ENCODE measurements at places on chromosomes 11 and 22.

DNA sequence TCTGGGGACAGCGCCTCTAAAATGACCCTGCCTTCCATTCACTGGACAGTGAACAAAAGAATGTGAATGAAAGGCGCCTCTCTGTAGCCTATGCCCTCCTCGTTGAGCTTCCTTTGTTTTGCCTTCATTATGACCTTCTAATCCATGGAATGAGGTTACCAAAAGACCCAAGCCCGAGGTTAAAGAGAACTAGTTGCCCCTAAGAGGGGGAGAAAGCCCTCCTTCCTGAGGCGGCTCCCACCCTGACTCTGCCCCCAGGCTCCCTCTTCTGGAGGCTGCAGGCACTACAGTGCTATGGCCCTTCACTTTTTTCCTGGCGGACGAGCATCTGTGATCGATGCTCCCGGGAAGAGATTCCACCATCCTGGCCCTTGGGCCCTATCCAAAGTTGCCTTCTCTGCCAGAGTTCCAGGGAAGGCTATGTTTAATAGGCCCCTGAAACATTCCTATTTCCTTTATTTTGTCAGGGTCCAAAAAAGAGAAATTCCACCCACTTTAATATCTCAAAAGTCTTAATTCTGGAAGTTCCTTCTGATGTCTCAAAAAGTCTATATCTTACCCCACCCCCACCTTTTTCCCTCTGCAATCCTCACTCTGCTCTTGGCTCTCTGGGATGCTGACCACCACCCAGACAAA is 147.3 kb downstream of the FEZ1 start:
- DNase-seq = peak; percentile 54

DNA sequence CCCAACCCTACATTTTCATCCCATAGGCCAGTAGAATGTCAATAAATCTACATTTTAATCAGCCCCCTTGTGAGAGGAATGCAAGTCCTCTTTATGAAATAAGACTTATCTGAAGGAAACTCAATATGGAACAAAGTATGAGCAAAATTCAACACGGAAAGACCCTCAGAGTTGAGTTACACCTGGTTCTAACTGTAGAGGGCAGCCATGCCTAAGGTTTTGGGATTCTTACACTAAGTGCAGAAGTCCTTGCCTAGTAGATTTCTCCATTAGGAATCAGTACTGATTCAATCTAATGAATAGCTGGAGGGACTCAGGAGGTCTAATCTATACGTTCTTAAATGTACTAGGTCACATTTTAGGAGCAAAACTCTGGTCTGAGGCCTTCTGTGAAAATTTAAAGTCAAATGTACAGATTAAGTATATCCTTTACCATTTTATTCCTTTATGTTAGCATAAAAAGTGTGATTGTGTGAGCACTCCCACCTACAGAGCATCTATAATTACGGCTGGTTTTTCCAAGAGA is 904.5 kb downstream of the DLG2 start:
- no peak for DNase-seq

DNA sequence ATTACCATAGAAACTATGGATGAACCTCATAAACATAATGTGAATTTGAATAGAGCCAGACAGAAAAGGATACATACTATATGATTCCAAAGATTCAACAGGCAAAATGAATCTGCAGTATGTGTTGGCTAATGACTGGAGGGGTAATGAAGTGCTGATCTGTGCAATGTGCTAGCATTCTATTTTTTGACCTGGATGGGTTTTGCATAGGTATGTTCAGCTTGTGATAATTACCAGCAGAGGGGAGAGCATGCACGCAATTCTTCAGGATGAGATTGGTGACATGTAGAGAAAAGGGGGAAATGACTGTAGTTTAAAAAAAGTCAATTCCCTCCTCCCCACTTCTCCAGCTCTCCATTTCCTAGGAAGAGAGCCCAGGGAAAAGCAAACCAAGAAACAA is 618 bp upstream of the CCDC81 start:
- DNase-seq = no peak

GRCh38 chr11:75633409-75634066 is 35.3 kb downstream of the MAP6 start:
- no peak for DNase-seq

DNA sequence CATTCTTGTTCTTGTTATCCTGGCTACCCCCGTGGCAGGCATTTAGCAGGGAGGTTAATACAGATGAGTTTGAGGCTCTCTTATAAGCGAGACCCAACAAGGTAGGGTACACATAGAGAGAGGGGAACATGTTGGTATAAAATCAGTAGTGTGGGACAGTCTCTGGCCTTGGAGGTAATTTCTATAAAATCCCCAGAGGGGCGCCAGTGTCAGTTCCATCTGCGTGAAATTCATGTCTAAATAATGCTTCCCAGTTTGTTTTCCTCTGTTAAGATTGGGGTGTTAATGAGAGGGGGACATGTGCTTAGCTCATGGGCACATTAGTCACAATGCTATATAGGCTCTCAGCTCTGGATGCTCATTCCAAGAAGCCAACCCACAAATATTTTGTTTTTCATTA is 150.7 kb downstream of the MYO18B start:
- DNase-seq = no peak

DNA sequence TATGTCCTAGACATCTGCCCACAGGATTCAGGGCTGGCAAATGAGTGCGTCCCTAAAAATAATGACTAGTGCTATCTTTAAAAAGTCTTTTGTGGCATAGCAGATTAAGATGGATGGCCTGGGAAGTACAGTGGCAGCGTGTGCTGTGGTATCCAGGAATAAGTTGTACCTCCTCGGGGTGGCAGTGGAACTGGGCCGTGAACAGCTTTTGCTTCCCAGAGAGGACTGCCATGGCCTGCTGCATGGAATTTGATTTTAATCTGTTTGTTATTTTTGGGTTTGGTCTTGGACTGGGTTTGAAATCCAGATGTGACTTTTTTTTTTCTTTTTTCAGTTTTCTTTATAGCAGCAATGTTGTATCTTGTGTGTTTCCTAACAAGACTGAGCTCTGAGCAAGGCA is 71.3 kb upstream of the PARVG start:
- DNase-seq = no peak
